Fibroblast of skin of right biceps (primary cell): ENCODE measurements at places on chromosomes 1 and 21.

GRCh38 chr1:219235903-219236481, 62.3 kb downstream of the LYPLAL1 start:
- DNase-seq: no peak

DNA sequence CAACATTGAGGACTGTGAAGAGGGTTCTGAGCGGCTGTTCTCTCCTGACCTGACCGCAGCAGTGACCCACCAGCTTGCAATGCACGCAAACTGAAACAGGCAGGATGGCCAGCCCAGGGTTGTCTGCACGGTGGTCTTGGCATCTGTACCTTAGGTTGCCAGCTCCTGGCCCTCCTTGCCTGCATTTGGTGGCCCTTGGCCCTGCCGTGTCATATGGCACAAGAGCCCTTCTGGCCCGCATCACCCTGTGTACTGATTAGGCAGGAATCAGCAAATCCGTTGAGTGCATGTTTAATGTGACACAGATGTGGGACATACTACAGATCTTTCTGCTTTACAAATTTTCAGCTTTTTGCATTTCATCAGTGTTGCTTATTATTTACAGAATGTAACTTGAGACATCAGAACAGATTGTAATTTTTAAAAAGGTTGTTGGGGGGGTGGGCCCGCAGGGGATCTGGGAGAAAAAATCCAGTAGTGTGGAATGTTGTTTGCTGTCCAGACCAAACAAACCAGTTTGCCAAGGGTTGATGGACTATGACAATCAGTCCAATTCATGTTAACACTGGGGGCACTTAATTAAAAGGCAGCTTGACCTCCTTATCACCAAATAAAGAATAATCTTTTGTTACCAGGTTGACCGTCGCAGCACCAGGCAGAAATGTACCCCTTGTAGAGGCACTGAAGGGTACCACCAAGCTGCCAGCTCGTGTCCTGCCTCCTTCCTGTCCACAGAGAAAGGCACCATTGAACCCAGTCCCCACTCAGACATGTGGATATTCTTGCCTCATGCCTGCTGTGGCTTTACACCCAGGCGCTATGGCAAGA, 132.6 kb downstream of the DHRS3 start:
- peak; percentile 43 for DNase-seq

DNA sequence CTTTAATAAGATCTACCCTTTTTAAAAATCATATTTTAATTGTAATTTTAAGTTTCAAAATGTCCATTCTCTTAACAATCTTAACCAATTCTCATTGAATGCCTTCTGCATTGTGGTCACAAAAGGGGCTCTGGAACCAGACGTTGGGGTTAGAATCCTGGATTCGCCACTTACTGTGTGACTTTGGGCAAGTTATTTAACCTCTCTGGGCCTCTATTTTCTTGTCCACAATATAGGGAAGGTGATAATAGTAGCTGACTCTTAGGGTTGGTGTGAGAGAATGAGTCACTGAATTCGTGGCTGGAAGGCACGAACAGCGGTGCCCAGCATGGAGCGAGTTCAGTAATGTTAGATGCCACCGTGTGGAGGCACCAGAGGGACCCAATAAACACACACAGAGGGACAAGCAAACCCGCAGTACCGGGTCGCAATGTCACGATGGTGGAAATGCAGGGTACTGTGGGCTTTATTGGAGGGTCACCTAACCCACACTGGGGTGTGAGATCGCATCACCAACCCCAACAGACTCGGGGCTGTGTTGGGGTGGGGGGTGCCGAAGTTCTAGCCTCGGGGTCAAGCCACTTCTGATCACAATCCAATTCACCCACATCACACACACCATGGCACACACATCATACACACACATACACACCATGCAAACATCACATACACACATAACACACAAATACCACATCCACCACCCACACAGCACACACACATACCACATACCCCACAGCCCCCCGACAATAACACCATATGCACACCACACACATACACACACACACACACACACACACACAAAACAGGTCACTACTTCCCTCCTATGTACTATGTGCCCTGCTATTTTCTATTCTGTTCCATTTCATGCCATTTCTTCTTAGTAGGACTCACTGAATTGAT, 27.0 kb upstream of the IFNAR2 start:
- no peak for DNase-seq

DNA sequence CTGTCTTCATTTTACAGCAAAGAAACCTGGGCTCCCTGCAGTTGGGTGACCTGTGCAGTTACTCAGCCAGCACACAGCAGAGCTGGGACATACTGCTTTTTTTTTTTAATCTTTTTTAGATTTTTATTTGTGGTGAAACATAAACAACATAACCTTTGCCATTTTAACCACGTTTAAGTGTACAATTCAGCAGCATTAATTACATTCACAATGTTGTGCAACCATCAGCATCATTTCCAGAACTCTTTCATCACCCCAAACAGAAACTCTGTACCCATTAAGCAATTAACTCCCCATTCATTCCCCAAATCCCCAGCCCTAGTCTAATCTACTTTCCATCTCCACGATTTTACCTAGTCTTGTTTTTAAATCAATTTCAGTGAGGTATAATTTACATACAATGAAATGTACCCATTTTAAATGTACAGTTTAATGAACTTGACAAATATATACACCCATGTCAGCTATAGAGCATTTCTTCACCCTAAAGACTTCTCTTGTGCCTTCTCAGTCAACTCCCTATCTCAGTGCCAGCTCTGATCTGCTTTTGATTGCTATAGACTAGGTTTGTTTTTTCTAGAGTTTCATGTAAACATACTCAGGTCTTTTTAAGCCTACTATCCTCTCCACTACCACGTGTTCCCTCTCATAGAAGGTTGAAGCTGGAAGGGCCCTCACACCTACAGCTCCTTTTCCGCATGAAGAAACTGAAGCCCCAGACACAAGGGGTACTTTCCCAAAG, 37.8 kb upstream of the C8B start:
- DNase-seq: no peak

- DNase-seq: peak; percentile 88
Measured at GRCh38 chr1:183023146-183023600, at the start of gene LAMC1. LAMC1 (plus strand) TSS chr1:183023420; CDS start chr1:183023717, 297 bp downstream.

- no peak for DNase-seq
Measured at GRCh38 chr1:67217417-67217816, 51.2 kb downstream of the IL23R start.

- no peak for DNase-seq
Measured at GRCh38 chr1:231252336-231252735, 11.3 kb downstream of the GNPAT start.

- DNase-seq: no peak
Measured at GRCh38 chr1:9586147-9586766, 2.5 kb upstream of the TMEM201 start.

- peak; percentile 36 for DNase-seq
Measured at GRCh38 chr1:6485168-6486101, 6.0 kb downstream of the PLEKHG5 start.

DNA sequence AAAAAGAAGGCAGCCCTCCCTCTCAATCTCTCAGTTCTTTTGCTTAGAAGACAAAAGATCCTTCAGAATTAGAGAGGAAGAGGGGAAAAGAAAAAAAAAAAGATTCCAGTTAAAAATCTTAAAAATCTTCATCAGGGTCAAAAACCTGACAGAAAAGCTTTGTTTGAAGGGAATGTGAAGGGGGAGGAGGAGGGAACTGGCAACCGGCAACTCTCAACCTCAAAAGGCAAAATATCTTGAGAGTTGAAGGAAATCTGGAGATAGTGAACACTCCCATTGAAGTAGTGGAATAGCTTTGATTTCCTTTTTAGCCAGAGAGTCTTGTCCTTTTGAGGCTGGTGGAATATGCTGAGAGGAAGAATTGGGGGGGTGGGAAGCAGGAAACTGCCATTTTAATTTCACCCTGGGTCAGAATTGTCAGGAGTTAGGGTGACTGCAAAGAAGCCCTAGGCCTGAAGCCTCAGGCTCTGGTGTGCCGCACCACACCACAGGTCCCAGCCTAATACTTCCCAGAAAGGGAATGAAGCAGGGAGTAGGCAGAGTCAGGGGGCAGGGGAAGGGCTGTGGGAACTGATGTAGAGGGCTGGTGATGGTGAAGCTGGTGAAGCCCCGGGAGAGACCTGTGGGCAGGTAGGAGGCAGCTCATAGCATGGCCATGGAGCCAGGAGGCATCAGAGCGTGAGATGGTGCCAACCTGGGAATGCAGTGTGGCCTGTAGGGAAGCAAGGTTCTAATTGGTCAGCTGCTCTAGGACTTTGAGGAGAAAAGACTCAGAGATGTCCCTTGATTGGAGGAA, 24.6 kb downstream of the KIRREL1 start:
- DNase-seq: peak; percentile 53

DNA sequence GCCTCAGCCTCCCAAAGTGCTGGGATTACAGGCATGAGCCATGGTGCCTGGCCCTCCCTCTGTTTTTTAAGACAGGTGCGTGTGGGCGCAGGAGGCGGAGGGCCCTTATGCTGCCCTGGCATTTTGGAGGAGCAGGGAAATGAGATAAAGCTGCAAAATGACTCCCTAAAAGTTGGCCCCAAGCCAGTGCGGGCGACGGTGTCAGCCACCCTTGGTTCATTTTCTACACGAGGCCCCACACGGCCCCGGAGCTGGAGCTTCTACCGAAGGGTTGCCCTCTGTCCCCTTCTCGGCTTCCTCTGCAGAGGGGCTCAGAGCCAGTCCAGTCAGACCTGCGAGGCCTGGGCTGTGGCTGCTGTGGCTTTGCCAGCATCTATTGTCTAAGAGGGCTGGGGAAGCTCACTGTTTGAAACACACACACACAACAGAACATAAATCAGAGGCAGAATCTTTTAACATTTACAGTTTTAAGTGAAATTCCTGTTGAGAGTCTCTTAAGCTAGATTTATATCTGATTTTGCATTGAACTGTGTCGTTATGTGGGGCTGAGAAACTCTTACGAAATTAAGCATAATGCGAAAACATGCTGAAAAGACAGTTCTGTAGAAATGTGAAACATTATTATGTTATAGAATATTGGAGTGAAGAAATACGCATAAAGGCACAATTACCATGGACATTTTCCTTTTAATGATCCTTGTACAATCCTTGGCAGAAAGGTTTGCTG, 255.9 kb downstream of the CAMTA1 start:
- no peak for DNase-seq

DNA sequence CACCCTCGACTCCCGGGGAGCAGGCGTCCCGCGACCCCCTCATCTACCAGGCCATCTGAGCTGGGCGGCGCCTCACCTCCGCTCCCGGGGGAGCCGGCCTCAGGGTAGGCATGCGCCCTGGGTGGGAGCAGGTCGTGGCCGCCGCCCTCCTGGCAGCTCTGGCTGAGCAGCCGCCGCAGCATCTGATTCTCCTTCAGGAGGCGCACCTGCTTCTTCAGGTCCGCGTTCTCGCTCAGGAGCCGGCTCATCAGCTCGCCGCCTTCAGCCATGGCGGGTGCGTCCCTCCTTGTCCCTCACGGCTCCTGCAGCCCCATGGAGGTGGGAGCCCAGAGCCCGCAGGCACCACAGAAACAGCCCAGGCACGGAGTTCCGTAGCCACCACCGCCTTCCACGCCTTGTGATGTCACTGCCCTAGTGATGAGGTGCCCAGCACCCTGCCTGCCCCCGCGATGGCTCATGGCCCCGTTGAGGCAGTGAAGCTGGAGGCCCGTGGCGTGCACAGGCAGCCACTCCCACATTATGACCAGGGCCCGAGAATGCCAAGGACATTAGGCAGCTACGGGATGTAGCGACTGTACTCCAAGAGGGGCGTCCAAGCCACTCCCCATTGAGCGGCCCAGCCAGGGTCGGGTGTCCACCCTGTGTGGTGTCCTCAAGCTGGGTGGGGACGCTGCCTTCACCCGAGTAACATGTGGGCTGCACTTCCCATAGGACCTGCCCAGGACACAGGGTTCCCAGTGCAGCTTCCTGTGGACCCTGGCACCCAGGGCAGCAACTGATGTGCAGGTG, 1.5 kb downstream of the SPATC1L start:
- no peak for DNase-seq

GRCh38 chr21:28580585-28580984, 412.1 kb downstream of the LTN1 start:
- DNase-seq: no peak

GRCh38 chr1:25033828-25034705, 104.0 kb upstream of the RUNX3 start:
- DNase-seq: no peak

DNA sequence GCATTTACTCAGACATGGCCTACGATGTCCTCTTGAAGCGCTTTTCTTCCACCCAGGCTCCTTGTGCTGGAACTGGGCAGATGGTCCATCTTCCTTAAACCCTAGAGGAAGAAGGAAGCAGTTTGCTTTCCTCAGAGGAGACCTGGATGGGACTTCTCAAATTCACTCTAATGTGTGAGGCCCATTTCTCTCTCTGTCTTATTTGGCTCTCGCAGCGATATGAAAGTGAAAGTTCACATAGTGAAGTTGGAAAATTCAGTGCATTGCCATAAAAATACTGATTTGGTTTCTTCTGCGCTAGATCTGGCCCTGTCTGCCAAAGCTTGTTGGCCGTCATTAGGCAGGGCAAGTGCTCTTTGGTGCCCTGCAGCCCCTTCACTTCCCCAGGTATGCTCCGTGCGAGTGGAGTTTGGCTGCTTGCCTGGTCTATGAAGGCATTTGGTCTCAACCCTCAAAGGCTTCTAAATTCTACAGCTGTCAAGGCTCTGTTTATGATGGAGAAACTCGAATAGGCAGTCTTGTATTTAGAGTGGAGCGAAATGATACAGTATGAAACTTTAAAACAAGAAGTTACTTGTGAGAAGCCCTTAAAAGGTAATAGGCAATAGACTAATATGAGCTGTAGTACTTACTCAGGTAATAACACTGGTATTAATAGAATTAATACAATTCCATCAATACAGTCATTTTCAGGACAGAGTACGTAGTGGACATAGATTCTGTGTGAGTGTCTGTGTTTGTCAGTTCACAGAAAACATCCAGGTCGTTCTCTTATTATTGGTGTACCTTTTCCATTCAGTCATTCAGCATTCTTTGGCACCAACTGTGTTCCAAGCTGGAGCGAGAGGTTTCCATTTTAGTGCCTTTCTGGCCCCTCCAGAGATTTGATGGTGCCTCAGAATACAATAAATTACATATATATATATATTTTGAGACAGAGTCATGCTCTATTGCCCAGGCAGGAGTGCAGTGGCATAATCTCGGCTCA, 20.5 kb downstream of the SZRD1 start:
- DNase-seq: no peak
